ENCODE measurements at places on chromosomes 4 and X. TPM values are rescaled to one million over a fixed set of nuclear protein-coding genes. Genes with fewer than 3 reads are reported as not detected.

DNA sequence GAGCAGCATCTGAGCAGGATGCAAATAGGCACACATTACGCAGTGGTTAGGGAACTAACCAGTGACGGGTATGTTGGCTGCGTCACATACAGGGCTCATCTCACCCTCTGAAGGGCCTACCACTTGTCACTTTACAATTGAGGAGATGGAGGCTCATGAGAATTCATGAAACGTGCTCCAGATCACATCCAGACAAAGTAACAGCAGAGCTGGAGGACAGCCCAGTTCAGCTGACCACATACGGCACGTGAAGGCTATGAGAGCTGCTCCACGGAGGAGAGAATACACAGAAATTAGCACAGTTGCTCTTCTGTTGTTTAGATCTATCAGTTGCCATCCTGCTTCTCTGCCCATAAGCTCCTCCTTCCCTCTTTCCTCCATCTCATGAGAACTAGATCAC, 78.4 kb downstream of the FAM9B start:
- DNase-seq = no peak

GRCh38 chr4:73589261-73589847, 30.9 kb downstream of the RASSF6 start:
- no peak for DNase-seq

DNA sequence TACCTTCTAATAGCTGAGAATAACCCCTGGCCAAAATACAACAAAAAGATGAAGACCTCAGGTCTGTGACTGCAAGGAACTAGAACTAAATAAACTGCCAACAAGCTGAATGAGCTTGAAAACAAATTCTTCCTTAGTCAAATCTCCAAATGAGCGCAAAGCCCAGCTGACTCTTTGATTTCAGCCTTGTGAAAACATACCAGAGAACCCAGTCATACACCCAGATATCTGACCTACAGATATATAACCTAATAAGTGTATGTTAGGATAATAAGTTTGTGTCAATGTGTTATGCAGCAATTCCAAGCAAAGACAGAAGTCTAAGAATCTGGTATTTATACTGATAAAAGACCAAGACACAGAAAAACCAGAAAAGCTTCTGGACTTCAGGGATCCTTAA, 38.0 kb upstream of the ADGRL3 start:
- no peak for DNase-seq

DNA sequence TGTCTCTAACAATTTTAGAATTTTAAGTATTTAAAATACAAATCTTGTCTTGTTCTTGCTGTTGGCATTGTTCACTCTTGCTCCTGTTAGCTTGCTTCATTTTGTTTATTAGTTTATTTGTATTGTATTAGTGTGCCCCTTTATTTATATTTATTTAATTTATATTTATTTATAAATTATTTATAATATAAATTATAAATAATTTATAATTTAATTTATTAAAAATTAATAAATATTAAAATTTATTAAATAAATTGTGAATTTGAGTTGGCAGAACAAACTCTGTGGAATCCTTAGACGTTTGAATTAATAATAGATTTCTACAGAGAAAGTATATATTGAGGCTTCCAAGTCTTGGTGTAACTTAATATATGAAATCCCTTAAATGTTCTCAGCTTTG, 331.4 kb downstream of the SPOCK3 start:
- no peak for DNase-seq

GRCh38 chr4:10003666-10004065, 17.6 kb downstream of the SLC2A9 start:
- no peak for DNase-seq

- no peak for DNase-seq
These were observed 65.5 kb upstream of the HHIP start for GRCh38 chr4:144580430-144580829.

- DNase-seq = no peak
These were observed 137.8 kb upstream of the MSX1 start for GRCh38 chr4:4721636-4722035.

DNA sequence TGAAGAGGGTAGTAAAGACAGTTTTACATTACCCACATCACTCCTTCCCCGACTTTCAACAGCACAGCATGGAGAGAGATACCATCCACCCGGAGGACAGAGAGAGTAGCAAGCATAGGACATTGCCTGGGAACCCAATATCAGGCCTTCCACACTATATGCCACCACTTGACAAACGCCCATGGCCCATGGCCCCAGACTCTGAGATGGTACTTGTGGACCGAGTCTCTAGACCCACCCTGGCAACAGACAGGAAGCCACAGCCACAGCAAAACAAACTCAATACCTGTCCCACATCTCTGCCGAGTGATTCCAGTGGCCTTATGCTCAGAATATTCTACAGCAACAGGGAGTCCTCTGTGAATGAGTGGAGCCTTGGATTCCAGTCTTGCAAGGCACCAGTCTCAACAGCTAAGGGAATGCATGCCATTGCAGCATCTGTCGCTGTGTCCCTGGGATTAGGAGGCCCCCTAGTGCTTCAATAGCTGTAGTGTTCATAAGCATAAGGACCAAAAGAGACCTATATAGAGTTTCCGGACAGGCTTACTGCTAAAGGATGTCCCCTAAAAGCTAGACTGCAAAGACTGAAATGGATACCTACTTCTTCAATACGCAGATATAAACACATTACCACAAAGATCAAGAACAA, 14.7 kb upstream of the CT55 start:
- no peak for DNase-seq

DNA sequence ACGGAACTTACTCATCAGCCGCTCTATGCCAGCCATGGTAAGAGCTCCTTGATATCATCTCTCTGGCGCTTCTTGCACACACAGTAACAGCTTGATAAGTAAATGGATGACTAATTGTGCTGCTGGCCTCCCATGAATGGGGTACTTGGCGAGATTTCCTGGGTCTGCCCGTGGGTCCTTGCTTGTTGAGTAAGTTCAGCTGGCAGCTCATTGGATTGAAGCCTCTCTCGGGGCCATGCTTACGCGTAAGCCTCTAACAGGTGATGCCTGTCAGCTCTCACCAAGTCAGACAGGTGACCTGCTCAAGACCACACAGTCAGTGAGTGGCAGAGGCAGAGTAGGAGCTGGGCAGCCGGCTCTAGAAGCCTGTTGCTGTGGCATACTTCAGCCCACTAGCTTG, 7.7 kb downstream of the NSG1 start:
- DNase-seq = no peak

Gene WDR13
- 137 TPM for total RNA-seq

Gene MAGEC3
- total RNA-seq = not detected

Gene CSAG1
- not detected for total RNA-seq

Gene CT83
- total RNA-seq = not detected
